ENCODE measurements at places on chromosomes 1 and 21.

DNA sequence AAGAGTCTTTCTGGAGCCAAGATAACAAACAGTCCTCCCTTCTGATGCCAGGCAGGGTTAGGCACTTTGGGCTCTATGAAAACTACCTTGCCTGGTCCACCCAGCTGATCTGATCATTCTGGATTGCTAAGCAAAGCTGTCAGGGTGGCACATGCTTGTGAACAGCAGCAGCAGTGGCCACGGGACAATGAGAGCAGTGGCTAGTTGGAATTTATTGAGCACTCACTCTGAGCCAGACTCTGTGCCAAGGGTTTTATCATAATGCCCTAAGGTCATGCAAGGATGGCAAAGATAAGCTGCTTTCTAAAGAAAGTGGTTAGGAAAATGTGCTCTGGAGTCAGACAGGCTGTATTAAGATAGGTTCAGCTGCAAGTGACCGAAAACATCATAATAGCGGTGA lies 390.4 kb upstream of the VAMP3 start:
- H3K27me3 ChIP-seq = peaks cover 5% of the 10 kb centered on the region
- H3K36me3 ChIP-seq = no peaks in the 10 kb centered on the region
- no peak overlapping the region for H3K4me3 ChIP-seq
- no peak for DNase-seq
- no peak overlapping the region for H3K27ac ChIP-seq

DNA sequence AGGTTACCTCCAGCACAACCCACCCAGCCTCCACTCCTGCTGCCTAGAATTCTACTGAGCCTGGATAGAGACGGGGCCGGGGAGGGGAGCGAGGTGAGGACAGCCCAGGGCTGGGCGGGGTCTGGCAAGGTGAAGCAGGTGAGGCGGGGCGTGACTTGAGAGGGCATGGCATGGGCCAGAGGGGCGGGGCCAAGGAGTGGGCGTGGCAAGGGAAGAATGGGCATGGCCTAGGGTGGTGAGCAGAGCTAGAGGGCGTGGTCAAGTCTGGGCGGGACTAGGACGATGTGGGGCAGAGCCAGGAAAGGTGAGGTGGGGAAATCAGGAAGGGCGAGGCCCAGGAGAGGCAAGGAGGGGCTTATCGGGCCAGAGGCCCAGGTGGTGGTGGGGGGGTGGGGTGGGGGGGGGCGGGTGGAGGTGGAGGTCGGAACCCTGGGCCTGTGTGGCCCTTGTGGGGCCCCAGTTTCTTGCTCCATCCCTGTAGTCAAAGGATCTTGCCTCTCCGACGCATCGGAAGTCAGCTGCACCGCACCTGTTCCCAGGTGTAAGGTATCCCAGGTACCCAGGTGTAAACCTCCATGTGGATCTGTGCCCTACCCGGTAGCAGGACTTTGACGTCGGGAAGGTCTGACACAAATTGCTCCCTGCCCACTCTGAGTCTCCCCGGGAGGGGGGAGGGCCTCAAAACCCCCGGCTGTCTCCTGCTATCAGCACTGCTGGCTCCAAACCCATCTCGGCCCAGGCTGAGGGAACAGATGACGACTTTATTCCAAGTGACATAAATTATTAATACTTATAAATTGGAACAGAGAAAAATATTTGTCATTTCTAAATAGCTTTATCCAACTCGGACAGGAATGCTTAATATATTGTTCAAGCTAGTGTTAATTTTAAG lies 32.9 kb upstream of the UTS2 start:
- no peak overlapping the region for H3K27ac ChIP-seq
- peak; percentile 27 for DNase-seq
- no peaks in the 10 kb centered on the region for H3K4me1 ChIP-seq
- H3K27me3 ChIP-seq = peaks cover 51% of the 10 kb centered on the region
- no peak overlapping the region for H3K4me3 ChIP-seq

DNA sequence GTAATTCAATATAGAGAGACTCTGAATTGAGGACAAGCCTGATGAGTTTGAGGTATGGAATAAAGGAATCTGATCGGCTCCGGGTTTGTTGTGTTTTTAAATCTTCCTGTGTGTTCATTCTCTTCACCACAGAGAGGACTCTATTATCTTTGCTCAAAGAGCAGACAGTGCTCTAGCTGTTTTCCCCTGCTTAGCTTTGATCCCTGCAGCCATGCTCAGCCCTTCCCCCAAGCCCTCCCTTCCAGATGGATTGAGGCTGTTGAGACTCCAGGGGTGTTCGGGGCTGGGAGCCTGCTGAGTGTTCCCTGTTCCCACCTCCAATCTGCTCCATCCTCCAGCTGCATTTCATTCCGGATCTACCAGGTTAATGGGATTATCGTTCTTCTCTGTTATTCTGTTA lies 74.2 kb upstream of the CXADR start:
- DNase-seq = no peak
- H3K4me1 ChIP-seq = no peaks in the 10 kb centered on the region
- H3K27me3 ChIP-seq = peaks cover 5% of the 10 kb centered on the region
- H3K27ac ChIP-seq = no peak overlapping the region
- no peak overlapping the region for H3K4me3 ChIP-seq
- no peaks in the 10 kb centered on the region for H3K36me3 ChIP-seq

DNA sequence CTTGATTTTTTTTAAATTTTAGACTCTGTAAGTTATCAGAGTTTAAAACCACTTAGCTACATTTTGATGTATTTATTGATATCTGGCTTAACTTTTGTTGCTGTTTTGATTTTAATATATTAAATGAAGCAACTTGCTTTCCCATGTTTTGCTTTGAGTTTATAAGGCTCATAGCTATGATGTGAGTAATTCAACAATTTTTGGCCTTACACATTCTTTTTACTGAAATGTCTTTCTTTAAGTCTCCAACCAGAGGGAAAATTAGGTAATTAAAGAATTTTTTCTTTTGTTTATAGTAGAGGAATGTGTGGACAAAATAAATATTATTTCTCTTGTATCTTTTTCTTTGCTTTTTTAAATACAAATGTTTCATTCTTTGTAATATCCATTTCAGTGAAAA lies 258.3 kb upstream of the ADAMTS5 start:
- DNase-seq = no peak
- no peaks in the 10 kb centered on the region for H3K27me3 ChIP-seq
- no peaks in the 10 kb centered on the region for H3K4me1 ChIP-seq
- H3K4me3 ChIP-seq = no peak overlapping the region

GRCh38 chr21:31902438-31902837 lies 29.6 kb downstream of the HUNK start:
- no peaks in the 10 kb centered on the region for H3K36me3 ChIP-seq
- no peak overlapping the region for H3K27ac ChIP-seq
- H3K4me3 ChIP-seq = no peak overlapping the region
- DNase-seq = no peak

GRCh38 chr1:114330451-114330983 lies 176.8 kb upstream of the SYT6 start:
- H3K4me3 ChIP-seq = no peak overlapping the region
- H3K36me3 ChIP-seq = peaks cover 4% of the 10 kb centered on the region
- peak; percentile 65 for DNase-seq
- peak overlapping the region; percentile 42 for H3K27ac ChIP-seq

GRCh38 chr1:163054181-163054591 lies 15.0 kb upstream of the RGS4 start:
- no peak overlapping the region for H3K27ac ChIP-seq
- H3K27me3 ChIP-seq = peaks cover 3% of the 10 kb centered on the region
- H3K4me1 ChIP-seq = no peaks in the 10 kb centered on the region
- no peak for DNase-seq

DNA sequence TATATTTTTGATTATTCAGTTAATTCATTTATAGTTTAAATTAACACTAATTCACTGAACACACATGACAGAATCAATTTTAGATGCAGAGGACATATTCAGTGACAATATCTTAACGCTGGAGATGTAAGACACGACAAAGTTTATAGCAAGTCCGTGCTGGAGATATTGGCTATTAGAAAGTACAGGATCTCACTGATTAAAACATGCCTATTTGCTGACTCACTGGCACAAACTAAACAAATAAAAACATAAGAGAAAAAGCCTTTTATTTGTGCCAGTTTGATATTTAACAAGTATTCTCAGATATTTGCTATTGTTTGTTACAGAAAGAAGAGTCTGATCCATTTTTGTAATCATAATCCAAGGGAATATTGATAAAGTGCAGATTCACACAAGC lies 1122.9 kb upstream of the B3GALT2 start:
- no peaks in the 10 kb centered on the region for H3K36me3 ChIP-seq
- no peaks in the 10 kb centered on the region for H3K27me3 ChIP-seq
- H3K27ac ChIP-seq = no peak overlapping the region
- H3K4me3 ChIP-seq = no peak overlapping the region
- no peak for DNase-seq

GRCh38 chr1:56819387-56819899 lies at the start of gene FYB2:
TSS of gene FYB2 (minus strand) at chr1:56819404. CDS start at chr1:56819290, 114 bp downstream.
- H3K4me1 ChIP-seq = no peaks in the 10 kb centered on the region
- H3K27me3 ChIP-seq = no peaks in the 10 kb centered on the region
- H3K4me3 ChIP-seq = no peak within 1 kb of the TSS
- no peak for DNase-seq
- no peaks in the 10 kb centered on the region for H3K36me3 ChIP-seq

- H3K4me1 ChIP-seq = peaks cover 4% of the 10 kb centered on the region
- no peaks in the 10 kb centered on the region for H3K36me3 ChIP-seq
- no peak for DNase-seq
- no peak overlapping the region for H3K27ac ChIP-seq
- no peak overlapping the region for H3K4me3 ChIP-seq
These were observed 234.7 kb downstream of the TTLL7 start for GRCh38 chr1:83764209-83764608.

GRCh38 chr21:42171091-42172053 lies 47.6 kb upstream of the ABCG1 start:
- H3K4me1 ChIP-seq = no peaks in the 10 kb centered on the region
- no peak for DNase-seq
- no peak overlapping the region for H3K4me3 ChIP-seq
- H3K36me3 ChIP-seq = no peaks in the 10 kb centered on the region

- no peaks in the 10 kb centered on the region for H3K36me3 ChIP-seq
- no peaks in the 10 kb centered on the region for H3K27me3 ChIP-seq
- DNase-seq = no peak
- H3K4me3 ChIP-seq = no peak overlapping the region
These were observed 477.5 kb downstream of the PTPRU start for GRCh38 chr1:29713857-29714256.

- H3K4me3 ChIP-seq = no peak overlapping the region
- no peaks in the 10 kb centered on the region for H3K4me1 ChIP-seq
- H3K36me3 ChIP-seq = no peaks in the 10 kb centered on the region
These were observed 1760.3 kb downstream of the NCAM2 start for GRCh38 chr21:22758478-22758877.

DNA sequence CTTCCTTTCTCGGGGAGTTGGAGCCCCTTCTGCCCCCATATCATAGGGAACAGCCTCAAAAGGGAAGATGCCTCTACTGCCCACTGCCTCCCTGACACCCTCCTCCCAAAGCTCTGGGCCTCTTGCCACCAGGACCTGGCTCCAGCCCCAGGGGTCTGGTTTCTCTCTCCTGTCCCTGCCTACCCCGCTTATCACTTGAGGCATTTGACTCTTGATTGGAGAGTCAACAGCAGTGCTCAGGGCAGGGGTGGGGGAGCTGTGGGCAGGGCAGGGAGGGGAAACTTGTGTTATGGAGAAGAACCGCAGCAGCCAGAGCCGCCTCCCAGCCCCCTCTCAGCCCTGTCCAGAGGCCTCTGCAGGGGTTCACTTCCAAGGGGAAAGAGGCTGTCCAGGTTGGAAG lies 573 bp downstream of the TRIM63 start:
- no peak for DNase-seq
- H3K27me3 ChIP-seq = peaks cover 79% of the 10 kb centered on the region
- no peaks in the 10 kb centered on the region for H3K4me1 ChIP-seq
- H3K36me3 ChIP-seq = no peaks in the 10 kb centered on the region
- H3K4me3 ChIP-seq = no peak overlapping the region

DNA sequence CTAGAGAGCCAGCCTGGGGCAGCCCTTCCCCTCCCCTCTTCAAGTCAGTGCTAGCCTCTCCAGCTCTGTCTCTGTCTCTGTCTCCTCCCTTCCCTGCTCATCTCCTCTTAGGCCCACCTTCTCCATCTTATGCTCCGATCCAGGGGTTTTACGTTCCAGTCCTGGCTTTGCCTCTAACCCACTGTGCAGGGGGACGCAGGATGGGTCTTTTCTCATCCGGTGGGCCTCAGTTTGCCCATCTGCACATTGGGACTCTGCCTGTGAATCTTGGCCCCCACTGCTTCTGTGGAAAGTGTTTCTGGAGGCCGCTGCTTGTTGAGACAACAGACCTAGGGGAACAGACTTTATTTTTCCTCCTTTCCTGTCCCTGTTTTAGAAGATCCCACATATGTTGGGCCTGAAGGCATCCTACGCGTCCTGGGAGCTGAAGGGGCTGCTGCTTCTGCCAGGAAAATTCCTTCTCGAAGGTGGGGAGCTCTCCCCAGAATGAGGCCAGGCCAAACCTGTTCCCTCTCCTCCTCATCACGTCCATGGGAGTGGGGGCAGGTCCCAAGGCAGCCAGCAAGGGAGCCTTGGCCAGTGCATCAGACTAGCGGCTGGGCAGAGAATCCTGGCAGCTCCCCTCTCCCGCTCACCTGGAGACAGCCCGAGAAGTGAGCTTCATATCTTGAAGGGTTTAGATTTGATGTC lies 99.5 kb upstream of the CSF3R start:
- H3K4me3 ChIP-seq = no peak overlapping the region
- H3K36me3 ChIP-seq = no peaks in the 10 kb centered on the region
- no peak overlapping the region for H3K27ac ChIP-seq
- no peak for DNase-seq
- peaks cover 59% of the 10 kb centered on the region for H3K27me3 ChIP-seq

DNA sequence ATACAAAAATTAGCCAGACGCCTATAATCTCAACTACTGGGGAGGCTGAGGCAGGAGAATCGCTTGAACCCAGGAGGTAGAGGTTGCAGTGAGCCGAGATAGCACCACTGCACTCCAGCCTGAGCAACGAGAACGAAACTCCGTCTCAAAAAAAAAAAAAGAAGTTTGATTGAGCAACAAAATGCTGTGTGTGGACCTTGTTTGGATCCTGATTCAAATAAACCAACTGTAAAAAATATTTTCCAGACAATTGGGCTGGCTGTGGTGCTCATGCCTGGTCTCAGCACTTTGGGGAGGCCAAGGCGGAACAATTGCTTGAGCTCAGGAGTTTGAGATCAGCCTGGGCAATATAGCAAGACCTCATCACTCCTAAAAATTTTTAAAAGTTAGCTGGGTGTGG lies 16.8 kb downstream of the PTAFR start:
- peaks cover 7% of the 10 kb centered on the region for H3K4me1 ChIP-seq
- no peaks in the 10 kb centered on the region for H3K36me3 ChIP-seq
- no peak for DNase-seq
- H3K27me3 ChIP-seq = peaks cover 78% of the 10 kb centered on the region

DNA sequence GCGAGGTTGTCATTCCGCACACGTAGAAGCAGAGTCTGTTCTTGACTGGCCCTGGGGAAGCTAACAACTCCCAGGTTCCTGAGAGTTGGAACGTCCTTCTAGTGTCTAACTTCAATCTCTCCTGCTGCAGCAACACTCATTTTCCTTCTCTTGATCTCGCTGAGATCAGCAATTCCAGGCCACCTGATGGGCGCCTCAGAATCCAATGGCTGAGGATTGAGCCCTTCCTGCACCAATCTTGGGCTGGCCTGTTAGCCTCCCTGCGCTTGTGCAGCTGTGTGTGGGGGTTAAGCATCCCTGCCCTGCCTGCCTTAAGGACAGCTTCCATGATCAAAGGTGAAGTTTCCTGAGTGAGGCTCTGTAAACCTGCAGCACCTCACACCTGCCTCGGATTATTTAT lies 87.9 kb downstream of the SYT2 start:
- no peak overlapping the region for H3K27ac ChIP-seq
- H3K4me3 ChIP-seq = no peak overlapping the region
- H3K27me3 ChIP-seq = peaks cover 63% of the 10 kb centered on the region
- no peaks in the 10 kb centered on the region for H3K4me1 ChIP-seq
- H3K36me3 ChIP-seq = no peaks in the 10 kb centered on the region
- no peak for DNase-seq

- H3K27ac ChIP-seq = no peak overlapping the region
- DNase-seq = no peak
- peaks cover 23% of the 10 kb centered on the region for H3K27me3 ChIP-seq
- H3K4me3 ChIP-seq = no peak overlapping the region
These were observed 3.2 kb upstream of the TNFSF4 start for GRCh38 chr1:173210283-173210682.
